ENCODE measurements at places on chromosomes 4 and X.

GRCh38 chrX:104469771-104470170 lies 96.2 kb upstream of the IL1RAPL2 start:
- no peak for DNase-seq

GRCh38 chr4:77073981-77074380 lies 1.8 kb downstream of the CCNI start:
- DNase-seq, result no peak

- DNase-seq, result no peak
Observed at GRCh38 chr4:75668596-75668995, 4.6 kb downstream of the G3BP2 start.

GRCh38 chr4:2871911-2872310 lies 28.3 kb downstream of the ADD1 start:
- no peak for DNase-seq

DNA sequence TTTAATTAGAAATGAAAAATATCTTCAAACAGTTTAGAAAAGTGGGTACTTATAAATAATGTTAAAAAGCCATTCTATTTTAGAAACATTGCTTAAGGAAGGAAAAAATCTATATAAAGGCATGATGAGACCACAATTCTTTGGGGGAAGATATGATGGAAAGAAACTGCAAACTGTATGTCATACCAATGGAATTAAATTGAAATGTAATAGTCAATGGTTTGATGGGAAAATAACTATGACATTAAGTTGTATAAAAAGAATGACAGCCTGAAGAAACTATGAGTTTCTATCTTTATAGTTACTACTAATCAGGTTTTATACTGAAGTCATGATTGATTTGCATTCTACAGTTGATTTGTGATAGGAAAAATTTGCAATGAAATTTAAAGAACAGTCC lies 40.3 kb upstream of the CAMK2D start:
- DNase-seq, result no peak

DNA sequence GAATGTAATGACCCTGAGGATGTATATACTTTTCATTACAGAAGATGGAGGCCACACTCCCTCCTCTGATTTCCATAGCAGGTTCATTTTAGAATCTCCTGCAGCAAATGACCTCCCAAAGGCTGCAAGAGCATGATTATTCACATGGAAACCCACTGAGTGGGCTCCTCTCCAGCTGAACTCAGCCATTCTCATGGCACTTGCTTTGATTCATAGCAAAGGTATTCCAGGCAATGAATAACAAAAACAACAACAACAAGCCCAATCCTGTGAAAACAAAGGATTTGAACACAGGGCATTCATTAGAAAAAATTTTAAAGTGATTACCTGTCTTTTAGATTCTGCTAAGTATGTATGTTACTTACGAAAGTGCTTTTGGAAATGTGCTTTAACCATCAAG lies 894.0 kb upstream of the FRG1 start:
- no peak for DNase-seq

DNA sequence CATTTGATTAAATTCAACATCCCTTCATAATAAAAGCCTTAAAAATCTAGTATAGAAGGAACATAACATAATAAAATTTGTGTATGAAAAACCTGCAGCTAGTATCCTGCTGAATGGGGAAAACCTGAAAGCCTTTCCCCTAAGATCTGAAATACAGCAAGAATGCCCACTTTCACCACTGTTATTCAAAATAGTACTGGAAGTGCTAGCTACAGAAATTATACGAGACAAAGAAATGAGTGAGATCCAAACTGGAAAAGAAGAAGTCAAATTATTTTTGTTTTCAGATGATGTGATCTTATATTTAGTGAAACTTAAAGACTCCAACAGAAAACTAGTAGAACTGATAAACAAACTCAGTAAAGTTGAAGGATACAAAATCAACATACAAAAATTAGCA lies 152.9 kb downstream of the RTL3 start:
- no peak for DNase-seq

DNA sequence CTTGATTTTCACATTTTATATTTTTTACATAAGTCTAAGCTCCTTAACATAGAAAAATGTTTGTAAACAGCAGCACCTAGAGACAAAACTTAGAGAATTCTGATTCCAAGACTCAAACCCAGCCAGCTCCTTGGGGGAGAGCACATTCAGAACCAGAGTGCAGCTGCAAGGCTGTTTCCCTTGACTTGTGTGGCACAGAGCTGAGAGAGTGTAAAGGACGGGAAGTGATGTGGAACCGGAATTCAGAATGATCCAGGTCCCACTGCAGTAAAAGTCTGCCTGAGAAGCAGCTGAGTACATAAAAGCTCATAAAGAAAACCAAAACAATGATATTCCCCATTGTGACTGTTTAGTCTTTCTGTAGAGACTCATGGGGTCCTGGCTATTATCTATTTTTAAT lies 713.8 kb downstream of the RAB28 start:
- no peak for DNase-seq
